T-helper 2 cell (primary cell): ENCODE measurements at places on chromosomes 1 and 21.

DNA sequence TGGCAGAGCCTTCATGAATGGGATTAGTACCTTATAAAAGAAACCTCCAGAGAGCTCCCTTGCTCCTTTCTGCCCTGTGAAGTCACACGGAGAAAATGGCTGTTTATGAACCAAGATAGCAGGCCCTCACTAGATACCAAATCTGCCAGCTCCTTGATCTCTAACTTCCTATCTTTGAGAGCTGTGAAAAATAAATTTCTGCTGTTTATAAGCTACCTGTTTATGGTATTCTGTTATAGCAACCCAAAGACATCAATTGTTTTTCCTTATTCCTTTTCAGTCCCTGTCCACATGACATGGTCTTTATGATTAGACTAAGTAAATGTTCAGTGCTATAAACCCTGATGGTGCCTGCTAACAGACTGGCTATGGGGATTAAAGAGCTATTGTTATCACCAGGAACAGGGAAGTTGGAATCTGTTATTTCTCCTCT lies 9.7 kb upstream of the STIL start:
- no peak for DNase-seq

DNA sequence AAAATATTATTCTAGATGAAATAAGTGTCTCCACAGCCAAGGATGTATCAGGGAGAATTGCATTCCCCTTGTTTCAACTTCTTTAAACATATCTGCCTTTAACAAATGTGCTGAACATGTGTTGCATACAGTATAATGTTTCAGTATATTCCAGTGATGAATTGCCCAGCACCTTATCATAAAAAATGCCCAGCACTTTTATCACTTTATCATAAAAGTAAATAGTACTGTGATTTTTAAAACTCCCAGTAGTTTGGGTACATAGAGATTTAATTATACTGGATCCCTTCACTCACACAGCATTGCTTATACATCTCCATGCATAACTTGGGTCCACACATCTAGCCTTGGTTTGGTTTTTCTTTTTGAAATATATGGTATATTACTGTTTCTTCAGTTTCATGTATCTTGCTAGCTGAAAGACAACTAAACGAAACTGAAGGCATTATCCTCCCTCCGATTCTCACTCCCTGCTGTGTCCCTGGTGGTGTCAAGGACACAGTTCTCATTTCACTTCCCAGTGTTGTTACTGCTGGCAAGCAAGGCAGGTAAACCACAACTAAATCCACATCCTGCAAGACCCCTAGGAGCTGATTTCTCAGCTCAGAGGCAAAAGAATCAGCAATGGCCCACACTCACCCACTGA lies 118.2 kb upstream of the SLC44A3 start:
- no peak for DNase-seq

GRCh38 chr1:28010969-28011368 lies 51.2 kb downstream of the XKR8 start:
- no peak for DNase-seq

- DNase-seq = no peak
Observed at GRCh38 chr1:201022820-201023516, 546 bp downstream of the KIF21B start.

- peak; percentile 39 for DNase-seq
Observed at GRCh38 chr1:173476665-173477285, 360 bp upstream of the PRDX6 start.

DNA sequence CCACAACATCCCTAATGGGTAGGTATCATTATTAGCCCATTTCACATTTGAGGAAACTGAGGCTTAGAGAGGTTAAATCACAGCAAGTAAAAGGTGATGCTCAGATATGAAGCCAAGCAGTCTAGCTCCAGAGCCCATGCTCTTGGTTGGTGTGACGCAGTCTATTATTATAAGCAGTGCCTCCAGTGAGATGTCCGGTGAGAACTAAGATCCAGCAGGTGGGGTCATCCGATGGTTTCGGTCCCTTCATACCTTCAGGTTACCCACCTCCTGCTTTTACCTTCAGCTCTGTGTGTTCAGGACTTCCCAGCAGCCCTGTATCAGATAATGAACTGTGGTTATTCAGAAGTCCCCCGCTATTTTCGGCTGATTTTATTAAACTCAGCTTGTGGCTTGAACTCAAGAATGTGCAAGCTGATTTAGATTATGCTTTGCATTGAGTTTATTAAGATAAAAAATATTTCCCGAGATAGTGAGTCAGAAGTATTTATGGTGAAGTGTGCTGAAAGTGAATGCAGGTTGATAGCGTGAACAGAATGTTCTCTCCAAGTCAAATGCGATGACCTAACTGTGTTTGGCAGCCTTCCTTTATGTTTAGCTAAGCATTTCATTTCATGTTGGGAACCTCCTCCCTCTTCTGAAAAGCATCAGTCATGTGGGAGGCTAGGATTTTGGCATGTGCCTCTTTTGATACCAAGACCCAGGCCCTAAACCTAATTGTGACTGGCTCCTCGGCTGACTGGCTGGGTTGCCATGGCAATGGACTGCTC lies 160.9 kb upstream of the UBE2U start:
- no peak for DNase-seq
